ENCODE measurements at places on chromosomes 16 and 17. TPM values are rescaled to one million over a fixed set of nuclear protein-coding genes. Genes with fewer than 3 reads are reported as not detected.

- peak; percentile 35 for ATAC-seq
Measured at GRCh38 chr17:6070430-6070912, 292 bp downstream of the WSCD1 start.

The CMTM1 gene
- total RNA-seq, result 3.4 TPM

GRCh38 chr17:76077584-76078110 lies 1.3 kb upstream of the ZACN start:
- ATAC-seq, result no peak

DNA sequence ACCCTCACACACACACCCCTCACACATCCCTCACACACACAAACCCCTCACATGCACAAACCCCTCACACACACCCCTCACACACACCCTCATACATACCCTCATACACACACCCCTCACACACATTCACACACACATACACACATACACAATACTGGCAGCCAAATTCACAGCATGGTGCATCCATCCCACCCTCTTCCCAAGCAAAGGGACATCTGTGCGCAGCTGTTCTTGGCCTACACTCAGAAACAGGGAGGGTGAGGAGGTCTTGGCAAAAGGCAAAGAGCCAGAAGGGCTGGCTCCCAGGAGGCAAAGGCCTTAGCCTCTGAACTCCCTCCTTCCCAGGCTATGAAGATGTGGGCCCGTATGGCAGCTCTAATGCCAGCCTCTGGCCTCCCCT lies 23.4 kb downstream of the C17orf67 start:
- no peak for ATAC-seq

DNA sequence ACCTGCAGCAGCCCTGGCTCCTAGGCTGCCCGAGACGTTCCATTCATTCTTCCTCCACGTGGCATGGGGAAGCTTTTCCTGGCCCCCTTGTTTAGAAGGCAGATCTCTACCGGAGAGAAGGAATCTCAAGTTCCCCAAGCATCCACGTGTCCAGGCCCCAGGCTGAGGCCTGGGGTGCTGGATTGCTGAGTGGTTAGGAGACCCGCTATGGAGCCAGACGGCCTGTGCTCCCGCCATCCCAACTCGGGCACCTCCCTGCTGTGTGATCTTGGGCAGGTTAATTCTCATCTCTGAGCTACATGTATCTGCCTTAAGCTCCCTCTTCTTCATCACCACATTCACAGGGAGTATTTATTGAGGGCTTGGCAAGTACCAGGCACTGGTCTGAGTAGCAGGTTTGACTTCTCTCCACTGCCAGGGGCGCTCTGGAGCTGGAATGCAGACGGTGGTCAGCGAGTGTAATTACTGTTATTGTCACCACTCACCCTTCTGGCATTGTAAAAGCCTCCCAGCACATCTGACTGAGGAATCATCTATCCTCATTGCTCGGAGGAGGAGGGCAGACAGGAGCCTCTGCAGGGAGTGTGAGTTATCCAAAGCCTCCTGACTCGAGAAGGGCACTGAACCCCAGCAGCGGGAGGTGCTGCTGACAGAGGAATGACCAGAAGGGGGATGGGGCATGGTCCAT lies 1.1 kb upstream of the ADGRG1 start:
- peak; percentile 9 for ATAC-seq

- ATAC-seq, result no peak
Measured at GRCh38 chr17:72938482-72938881, 154.0 kb downstream of the SLC39A11 start.

DNA sequence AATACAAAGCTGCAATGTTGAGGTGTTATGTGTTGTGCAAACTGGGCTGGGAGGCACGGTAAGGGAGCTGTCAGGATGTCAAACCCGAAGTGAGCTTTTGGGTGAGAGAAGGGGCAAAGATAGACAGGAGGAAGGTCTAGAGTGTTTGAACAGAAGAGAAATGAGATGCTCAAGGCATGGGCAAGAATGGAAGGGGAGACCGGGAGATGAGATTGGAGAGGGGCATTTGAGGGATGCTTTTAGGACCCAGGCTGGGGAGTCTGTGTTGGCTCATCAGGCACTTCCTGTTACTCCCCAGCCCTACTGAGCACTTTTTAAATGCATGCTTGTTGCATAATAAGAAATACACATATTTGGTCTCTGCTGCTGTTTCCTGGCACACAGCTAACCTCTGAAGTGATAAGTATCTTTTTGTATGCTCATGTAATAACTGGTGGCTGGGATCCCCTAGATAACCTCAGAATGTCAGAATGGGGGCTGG lies 13.7 kb downstream of the UNC45B start:
- no peak for ATAC-seq

- ATAC-seq, result no peak
Measured at GRCh38 chr16:65119901-65120401, 1.9 kb downstream of the CDH11 start.

The P2RX5 gene
- total RNA-seq, result 1.1 TPM

- peak; percentile 79 for ATAC-seq
Measured at GRCh38 chr17:51745993-51746392, 412.5 kb downstream of the CA10 start.

DNA sequence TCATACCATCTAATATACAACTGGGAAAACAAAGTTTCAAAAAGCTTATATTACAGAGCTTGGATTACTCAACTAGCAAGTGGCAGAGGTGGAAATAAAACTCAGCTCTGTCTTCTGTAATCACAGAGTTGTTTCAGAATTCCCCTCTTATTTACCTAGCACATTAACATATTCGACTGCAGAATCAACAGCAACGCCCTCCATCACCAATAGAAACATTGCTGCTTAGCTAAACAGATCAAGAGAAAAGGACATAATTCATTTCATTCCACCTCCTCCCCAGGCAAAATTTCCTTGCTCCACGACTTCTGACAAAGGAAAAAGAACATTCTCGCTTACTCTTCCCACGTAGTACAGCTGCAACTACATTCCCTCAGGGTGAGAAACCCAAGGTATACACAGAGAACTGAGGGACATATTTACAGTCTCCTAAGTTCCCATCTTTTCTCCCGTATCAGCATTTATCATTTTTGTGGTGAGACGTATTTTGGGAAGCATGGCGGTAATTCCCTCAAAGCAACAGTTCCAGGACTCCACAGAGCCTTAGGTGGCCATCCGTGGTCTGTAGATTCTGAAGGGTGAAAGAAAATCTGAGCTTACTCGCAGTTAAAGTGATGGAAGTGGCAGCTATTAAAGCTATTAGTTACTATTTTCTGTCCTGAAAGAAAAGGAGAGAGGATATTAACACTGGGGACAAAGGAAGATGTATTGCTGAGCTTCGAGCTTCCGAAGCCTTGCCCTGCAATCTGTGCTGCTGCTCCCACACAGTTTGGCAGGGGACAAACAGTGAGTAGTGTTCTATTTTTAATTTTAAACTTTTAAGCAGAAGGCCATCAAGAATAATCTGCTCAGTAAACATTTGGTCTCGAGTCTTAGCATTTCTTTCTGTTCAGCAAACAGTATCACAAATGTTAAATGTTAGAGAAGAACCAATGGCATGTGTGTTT lies 1296.2 kb downstream of the CDH8 start:
- ATAC-seq, result peak; percentile 61

The PNMT gene
- not detected for total RNA-seq

The PABPN1L gene
- total RNA-seq, result not detected

- ATAC-seq, result no peak
Measured at GRCh38 chr16:75293772-75294171, 42.3 kb upstream of the BCAR1 start.

The KRT36 gene
- not detected for total RNA-seq

The KIF19 gene
- 1.4 TPM for total RNA-seq

DNA sequence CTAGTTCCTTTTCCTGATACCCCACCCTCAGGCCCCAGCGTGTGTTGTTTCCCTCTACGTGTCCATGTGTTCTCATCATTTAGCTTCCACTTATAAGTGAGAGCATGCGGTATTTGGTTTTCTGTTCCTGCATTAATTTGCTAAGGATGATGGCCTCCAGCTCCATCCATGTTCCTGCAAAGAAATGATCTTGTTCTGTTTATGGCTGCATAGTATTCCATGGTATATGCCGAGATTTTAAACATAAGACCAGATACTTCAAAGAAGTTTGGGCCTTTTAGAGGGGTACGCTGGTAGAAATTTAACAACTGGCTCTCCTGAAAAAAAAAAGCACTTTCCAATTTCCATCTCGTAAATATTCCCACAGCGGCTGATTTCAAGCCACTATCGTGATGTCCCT lies 59.8 kb downstream of the IRF8 start:
- no peak for ATAC-seq

DNA sequence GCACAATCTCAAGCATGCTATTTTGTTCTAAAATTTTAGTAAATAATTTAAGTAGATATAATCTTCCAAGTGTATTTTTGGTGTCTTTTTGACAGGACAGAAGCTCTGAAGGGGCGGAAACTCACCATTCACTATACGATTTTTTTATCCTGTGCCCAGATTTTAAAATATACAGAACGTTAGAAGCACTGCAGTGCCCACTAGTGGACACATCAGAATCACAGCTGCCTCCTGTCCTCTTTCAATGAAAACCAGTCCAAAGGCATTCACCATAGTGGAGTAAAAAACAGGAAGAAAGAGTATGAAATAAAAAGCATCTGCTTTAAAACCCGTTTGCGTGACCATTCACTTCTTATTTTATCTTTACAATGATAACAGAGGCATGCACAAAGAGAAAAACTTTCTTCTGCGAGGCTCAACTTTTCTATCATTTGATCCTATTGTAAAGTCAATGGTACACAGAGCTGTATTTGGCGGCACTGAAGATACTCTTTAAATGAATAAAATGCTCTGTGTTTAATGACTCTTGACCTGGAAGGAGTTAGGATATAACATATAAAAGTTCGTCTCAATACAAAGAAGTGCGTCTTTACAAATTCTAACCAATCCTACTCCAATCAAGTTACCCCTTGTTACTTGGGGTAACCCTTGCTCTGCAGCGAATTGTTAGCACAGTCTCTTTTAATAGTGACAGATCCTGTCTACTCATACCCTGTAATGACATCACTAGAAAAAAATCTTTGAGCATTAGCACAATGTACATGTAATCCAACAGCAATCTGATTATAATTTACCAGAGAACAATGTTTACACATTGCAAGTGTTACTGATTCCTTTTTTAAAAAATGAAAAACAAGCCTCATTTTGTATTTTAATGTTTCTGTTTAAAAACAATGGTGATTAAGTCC lies 339.8 kb upstream of the PSMD7 start:
- peak; percentile 67 for ATAC-seq

DNA sequence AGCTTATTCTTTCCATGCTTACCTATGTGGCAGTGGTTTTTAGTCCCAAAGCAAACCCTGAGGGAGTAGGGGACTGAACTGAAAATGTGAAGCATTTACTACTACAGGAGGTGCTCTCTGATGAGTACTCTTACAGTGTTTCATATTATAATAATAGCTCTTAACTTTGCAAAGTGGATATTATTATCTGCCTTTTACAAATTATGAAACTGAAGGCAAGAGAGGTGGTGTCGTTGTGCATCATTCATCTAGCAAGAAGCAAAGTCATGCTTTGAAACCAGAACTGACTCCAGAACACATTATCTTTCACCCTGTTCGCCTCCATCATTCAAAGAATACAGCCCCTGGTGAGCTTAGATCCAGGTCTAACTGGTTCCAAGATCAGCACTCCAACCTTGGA lies 8.2 kb upstream of the KCNH6 start:
- no peak for ATAC-seq

DNA sequence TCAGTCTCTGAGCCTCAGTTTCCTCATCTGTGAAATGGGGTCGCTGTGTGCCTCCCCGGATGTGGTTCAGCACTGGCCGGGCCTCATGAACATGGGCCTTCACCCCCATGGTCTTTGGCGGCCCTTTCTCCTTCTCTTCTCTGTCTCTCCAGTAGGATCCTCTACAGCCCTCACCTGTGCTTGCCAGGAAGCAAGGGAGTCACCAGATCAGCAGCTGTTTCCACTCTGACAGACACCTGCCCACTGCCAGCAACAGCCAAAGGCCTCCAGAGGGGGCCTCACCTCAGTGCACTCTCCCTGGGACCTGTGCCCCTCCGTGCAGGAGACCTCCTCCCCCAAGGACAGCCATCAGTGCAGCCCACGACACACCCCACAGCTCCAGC lies 89.4 kb downstream of the C16orf78 start:
- ATAC-seq, result no peak

The KRTAP17-1 gene
- not detected for total RNA-seq

DNA sequence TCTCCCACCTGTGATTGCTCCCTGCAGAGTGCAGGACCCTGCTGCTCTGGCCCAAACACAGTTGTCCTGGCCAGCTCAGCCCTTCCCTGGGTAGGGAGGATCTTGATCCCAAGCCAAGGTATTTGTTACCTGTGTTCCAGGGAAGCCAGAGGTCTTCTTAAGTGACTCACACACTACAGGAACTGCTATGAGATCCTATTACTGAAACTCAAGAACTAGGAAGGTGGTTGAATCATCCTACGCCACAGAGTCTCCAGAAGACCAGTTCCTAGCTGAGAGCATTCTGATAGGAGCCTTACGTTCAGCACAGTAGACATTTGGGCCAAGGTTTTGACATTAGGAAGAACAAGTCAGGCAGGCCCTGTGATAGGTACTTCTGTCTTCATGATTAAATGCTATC lies 12.0 kb downstream of the CHST6 start:
- ATAC-seq, result no peak

GRCh38 chr17:56943505-56944125 lies 17.2 kb downstream of the COIL start:
- ATAC-seq, result no peak

The MYH2 gene
- not detected for total RNA-seq

DNA sequence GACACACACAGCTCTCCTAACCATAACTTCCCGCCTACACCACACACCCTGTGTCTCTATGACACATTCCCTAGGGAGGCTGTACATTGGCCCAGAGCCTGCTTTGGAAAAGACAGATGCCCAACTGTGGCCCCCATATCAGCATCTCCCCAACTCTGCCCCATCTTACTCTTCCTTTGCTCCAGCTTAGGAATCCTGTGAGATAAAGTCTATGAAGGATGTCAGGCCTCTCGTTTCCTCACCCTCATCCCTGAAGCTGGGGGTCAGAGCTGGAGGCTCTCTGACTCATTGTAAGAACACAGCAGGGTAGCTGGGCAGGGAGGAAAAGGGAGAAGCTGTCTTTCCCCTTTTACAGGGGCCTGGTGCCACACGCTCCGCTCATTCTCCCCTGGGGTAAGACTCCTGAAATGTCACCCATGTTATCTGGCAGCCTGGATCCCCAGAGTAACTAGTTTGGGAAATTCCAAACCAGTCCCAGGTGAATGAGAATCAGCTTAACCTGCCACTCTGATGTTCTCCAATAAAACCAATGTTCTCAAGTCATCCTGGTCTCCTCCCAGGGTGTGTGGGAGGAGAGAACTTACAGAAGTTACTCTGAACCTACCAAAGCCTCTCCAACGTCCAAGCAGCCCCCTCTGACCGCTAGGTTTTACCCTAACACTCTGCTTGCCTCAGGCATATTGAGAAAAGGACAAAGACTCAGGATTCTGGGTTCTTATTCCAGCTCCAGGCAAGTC lies 2.8 kb downstream of the RAPGEFL1 start:
- ATAC-seq, result no peak

- ATAC-seq, result peak; percentile 93
Measured at GRCh38 chr17:74552037-74552436, 6.1 kb upstream of the CD300C start.
